ENCODE measurements at places on chromosomes 11 and 22.

- no peak for DNase-seq
These were observed 9.8 kb upstream of the ARHGEF17 start for GRCh38 chr11:73298233-73298632.

- no peak for DNase-seq
These were observed 23.5 kb upstream of the ARHGAP8 start for GRCh38 chr22:44728761-44729324.

DNA sequence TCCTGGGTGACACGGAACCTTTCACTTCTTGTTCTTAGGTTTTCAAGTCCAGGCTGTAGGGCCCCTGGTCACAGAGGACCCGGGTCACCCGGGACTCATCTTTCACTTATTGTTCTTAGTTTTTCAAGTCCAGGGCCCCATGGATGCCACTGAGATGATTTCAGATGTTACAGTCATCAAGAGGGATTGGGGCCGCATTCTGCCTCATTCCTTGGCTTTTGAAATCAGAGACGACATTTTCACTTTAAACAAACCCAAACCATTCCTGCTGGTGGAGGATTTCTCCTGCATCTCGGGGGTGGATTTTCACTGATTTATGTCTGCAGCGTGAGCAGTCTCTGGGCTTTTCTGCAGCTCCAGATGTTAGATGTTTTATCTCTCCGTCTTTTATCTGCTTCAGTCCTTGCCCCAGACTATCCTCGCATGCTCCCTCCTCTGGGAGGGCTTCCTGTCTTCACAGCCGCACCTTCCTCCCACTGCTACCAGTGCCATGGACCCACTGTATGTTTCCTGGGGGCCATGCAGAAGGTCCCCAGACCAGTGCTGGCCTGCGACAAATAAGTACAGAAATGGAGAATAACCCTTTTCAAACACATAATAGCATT lies 27.4 kb downstream of the FBLN1 start:
- no peak for DNase-seq

DNA sequence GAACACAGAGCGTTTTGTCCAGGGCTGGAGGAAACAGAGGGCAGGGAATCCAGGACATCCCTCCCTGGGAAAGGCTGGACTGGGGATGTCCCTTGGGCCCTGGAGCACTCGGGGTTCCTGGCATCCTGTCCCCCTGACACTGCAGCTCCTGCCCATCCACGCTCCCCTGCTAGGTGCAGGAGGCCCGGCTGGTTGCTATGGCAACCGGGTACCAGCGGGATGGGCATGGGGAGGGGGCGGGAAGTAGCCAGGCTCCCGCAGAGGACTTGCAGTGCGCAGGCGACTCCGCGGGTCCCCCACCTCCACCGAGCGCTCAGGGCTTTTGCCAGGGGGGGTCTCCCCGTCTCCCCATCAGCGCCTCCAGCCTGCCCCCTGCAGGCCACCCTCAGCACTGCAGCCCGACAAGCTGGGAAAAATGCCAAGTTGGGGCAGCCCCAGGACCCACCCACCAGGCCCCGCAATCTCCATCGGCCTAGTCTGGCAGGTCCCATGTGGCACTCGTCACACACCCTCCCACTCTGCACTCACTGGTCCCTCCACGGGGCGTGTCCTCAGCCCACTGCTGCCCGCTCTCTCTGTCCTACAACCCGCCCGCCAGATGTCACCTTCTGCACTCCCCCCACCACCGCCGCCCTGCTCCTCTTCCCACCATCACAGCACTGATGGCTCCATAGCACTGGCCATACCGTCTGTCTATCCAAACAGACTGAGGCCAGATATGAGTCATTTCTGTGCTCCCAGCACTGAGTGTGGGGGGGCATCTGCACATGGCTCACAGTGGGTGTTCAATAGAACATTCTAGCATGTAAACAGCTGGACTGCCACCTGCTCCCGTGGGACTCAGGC lies 31.5 kb downstream of the KIAA0930 start:
- no peak for DNase-seq

DNA sequence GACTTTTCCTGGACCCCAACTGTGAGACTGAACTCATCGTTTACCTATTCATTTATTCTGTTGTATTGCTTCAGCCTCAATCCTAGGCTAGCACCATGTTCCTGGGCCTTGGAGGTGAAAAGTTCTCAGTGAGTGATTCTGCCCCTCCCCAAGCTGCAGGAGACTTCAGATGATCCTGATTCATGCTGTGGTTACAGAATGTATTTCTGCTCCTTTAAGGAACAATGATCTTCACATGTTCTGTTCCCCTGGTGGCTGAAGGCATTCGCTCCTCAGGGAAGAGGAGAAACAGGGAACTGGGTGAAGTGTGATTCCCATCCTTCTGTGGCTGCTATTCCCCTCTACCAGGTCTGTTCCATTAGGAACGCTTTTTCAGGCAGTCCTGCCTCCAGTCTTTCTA lies 2.4 kb downstream of the OR52E1 start:
- DNase-seq: no peak

DNA sequence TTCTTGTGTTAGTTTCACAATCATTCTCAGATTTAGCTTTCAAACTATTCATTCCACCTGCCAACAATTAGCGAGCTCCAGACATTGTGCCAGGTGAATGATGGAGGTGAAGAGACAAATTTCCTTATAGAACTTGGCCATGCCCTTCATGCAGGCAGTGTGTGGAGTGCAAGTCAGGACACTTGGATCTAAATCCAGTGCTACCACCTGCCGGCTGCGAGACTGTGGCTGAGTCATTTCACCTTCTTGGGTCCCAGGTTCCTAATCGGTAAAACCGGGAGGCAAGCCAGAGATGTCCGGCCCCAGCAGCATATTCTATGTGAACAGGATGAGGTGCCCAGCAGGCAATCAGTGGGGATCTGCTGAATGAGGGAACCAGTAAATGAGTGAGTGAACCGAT lies 18.6 kb upstream of the EHF start:
- DNase-seq: no peak

DNA sequence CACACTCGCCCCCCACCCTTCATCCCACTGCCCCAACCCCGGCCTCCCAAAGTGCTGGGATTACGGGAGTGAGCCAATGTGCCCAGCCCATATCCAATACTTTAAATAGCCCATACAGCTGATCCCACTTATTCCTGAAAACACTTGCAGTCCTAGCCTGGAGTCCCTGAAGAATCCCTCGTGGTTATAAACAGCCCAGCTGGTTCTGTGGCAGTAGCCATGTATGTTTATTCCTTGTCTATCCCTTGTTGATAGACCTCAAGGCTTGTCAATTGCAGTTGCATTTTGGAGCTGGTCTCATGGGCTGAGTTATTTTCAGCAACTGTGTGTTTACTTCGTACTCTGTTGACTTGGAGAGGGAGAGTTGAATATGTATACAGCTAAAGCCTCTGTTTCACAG lies 21.5 kb upstream of the PAFAH1B2 start:
- no peak for DNase-seq

GRCh38 chr22:32818446-32819115 lies 17.1 kb downstream of the TIMP3 start:
- no peak for DNase-seq

- no peak for DNase-seq
These were observed 28.3 kb downstream of the RTN4R start for GRCh38 chr22:20239676-20240446.

- no peak for DNase-seq
These were observed 104.4 kb downstream of the MICAL2 start for GRCh38 chr11:12214751-12215150.

- DNase-seq: no peak
These were observed 113.6 kb downstream of the MICAL2 start for GRCh38 chr11:12223771-12224536.

- DNase-seq: no peak
These were observed 12.2 kb downstream of the SC5D start for GRCh38 chr11:121304759-121305158.

DNA sequence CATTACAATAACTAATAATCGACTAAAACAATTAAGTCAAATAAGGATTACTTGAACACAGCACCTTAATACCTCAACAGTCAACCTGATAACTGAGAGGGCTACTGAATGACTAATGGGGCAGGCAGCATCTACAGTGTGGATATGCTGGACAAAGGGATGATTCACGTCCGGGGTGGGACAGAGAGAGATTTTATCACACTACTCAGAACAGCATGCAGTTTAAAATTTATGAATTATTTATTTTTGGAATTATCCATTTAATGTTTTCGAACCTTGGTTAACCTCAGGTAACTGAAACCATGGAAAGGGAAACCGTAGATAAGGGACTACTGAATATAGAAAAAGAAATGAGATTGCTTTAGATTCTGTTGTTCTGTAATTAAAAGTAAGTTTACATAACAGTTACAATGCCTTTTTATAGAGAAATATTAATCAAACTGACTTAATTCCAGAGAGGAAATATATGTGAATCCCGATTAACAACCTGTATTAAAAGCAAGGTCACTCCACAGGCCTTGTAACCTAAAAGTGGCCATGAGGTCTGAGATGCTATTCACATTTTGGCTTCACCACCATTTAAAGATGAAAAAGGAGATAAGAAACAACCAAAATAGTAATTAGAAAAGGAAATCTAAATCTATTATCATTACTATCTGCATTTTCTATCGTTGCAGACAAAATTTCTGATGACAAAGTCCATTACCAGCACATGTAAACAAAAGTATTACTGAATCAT lies 119.0 kb upstream of the TP53AIP1 start:
- no peak for DNase-seq

- DNase-seq: no peak
These were observed 648.0 kb upstream of the KIRREL3 start for GRCh38 chr11:127648583-127648982.

- DNase-seq: no peak
These were observed 5.6 kb downstream of the SHANK3 start for GRCh38 chr22:50678218-50678650.

GRCh38 chr11:120040151-120040840 lies 97.6 kb downstream of the TRIM29 start:
- DNase-seq: no peak

- no peak for DNase-seq
These were observed 7.1 kb downstream of the PNPLA5 start for GRCh38 chr22:43884600-43885318.

DNA sequence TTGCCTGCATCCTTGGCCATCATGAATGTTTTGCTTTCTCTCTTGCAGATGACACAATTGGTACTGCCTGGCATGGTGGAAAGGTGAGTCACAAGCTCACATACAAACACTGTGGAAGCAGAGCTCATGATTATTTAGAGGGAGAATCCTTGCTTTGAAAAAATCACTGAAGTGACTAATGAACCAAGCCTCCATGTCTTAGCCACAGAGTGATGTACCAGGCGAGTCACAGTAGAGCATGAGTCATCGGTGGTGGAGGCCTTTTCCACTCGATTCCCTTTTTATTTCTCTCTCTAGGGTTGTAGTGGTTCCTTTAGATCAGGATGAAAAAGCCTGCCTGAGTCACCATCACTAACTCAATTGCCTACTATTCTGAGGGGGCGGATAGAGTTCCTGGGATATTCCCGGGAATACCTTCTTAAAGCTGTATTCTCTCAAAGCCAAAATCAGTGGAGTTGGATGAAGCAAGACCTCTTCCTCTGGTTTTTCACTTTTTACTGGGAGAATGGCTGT lies 49.6 kb upstream of the ALKBH3 start:
- DNase-seq: no peak

GRCh38 chr22:31857247-31857646 lies 87.1 kb upstream of the YWHAH start:
- no peak for DNase-seq

DNA sequence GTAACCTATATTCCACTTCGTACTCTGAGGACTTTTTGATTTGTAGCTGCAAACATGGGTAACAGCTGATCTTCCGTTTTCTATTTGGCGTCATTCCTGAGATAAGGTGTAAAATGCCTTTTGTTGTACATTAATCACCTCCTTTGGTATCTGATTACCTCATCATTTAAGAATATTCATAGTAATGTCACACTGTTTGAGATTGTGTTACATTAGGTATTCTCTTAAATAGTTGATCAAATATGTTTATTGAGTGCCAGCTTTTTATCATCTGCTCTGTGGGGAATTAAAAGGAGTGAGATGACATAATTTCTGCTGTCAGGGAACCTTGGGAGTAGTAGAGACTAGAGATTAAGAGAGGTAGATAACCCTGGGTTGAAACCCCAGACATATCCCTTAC lies 5.9 kb downstream of the NCAM1 start:
- DNase-seq: no peak

DNA sequence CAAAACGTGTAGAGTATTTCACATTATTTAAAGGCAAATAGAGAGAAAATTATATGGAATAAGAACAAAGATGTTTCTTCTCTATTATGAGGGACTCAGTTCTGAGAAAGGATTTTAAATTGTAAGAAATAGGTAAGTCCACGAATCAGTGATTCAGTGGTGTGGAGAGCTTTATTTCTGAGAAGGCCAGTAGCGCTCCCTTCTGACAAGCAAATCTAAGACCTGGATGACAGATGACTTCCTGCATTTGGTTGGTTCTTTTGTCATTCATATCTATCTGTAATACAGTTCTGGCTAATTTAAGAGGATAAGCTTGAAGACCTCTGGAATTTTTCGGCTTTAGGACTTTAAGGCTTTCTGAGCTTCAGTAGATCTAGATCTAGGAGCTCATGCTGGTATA lies 7.0 kb downstream of the CD3E start:
- no peak for DNase-seq

DNA sequence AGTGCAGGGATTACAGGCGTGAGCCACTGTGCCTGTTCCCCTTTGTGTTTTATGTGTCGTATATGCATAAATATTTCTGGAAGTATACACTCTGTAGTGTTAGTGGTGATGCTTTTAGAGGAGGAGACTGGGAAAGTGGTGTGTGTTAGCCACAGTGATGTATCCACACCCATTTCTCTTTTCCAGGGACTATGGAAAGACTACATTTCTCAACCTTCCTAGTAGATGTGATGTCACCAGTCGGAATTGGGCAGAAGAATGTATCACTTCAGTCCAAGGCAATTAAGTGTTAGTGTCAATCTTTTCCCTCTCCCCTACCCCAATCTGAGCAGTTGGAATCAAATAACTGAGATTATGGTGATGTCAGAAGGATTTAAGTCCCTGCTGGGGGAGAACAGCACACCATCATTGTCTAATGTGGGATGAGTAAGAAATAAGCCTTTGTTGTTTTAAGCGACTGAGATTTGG lies 5.8 kb upstream of the ATG16L2 start:
- DNase-seq: no peak

- no peak for DNase-seq
These were observed 1488.6 kb downstream of the BRD1 start for GRCh38 chr22:48338793-48339705.

DNA sequence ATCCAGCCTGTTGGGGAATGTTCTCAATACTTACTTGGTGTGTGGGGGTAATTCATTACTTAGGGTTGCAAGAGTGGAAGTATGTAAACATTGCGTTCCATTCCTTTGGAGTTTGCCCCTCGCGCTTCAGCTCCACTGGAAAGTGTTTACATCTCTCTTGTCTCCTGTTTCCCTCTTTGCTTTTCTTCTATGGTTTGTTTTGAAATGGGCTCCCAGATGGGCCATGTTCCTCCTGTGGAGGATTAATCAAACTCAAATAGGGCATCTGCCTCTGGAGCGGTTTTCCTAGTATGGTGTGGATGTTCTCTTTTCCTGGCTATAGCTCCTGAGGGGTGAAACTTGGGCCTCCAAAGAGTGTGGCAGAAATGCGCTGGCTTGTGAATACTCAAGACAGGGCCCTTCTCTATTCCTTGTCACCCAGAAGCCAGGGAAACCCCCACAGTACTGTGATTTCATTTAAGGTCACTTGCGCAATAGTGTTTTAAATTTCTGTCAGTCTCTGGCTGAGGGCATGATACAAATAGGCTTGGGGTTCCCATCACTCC lies 51.9 kb downstream of the CD44 start:
- DNase-seq: no peak

Data from esophagus squamous epithelium (tissue), 5 donors.